ENCODE measurements at places on chromosomes 16 and 17.

- no peak for DNase-seq
These were observed 8.7 kb downstream of the COL1A1 start for GRCh38 chr17:50192618-50193291.

- DNase-seq = no peak
These were observed 92.6 kb upstream of the CBX4 start for GRCh38 chr17:79931817-79932309.

DNA sequence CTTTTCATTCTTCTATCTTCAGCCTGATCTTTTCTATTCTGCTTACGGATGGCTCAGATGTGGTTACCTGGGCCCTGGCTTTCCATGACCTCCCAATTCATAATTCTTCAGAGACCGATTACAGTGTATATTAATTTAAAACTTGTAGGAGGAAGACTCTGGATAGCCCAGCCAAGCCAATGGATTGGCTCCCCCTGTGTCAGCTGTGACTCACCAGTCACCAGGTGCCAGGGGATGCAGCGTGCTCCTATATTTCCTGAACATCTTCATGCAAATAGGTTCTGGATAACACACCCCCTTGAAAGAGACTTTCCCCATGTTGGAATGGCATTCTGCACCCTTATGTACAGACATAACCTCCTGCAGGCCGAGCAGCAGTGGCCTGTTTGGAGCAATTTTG, 208.3 kb upstream of the WSCD1 start:
- DNase-seq = no peak

DNA sequence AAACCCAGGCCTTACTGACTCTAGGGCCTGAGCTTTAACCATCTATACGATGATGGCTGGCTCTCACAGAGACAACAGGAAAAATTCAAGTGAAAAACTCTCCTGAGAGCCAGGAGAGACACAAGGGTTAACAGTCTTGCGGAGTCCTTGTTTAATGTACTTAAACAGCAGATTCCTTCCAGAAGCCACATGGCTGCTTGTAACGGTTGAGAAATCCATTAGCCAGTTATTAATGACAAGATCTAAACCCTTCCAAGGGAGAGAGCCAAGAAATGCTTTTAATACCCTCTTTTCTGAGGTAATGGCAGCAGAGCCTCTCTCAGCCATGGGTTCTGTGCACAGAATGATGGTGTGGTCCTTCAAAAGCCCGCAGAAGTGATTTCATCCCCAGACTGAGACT, 5.2 kb upstream of the ALDOA start:
- no peak for DNase-seq

Data from glutamatergic neuron (in vitro differentiated cells).